ENCODE measurements at places on chromosomes 2 and 18.

DNA sequence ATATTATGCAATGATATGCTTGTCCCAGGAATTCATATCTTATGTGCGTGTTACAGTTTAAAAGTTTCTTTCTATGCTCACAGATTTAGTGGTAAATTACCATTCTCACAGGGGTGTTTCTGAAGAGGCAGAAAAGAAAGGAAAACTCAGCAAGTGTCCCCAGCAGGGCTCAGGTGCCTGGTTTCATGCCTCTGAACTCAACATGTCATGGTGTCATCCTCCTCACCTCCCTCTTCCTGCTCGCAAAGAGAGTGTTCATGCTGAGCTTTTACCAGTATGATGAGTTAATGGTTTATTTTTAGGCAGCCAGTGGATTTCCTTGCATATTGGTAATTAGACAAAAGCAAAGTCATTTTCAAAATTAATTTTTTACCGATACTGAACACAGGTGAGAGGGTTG is 492.9 kb upstream of the ZEB2 start:
- no peak for DNase-seq

GRCh38 chr18:62751977-62752376 is 36.6 kb downstream of the PHLPP1 start:
- no peak for DNase-seq

DNA sequence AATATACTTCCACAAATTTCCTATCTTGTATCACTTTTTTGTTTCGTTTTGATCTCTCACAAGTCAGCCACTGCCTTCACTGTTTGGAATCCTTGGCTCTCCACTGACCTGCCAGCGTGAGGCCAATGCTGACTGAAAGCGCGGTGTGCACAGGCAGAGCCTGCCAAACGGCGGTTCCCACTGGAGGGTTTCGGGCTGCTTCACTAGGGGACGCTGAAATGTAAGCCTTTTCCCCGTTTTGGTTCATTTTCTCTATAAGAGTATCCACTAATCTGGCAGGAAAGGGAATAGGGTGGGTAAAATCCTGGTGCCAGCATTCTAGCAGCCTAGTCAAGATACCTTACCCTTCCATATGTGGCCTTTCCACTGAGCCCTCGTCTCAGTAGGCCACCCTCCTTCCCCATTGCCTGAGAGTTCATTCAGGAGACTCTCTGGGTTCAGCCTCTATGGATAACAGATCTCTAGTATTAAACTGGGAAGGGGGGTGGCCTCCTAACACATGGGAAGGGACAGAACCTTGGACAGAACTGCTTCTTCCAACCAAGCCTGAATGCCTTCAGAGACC is 91.5 kb downstream of the DYM start:
- no peak for DNase-seq

- DNase-seq: no peak
Observed at GRCh38 chr18:44733069-44733753, 52.5 kb downstream of the SETBP1 start.

- no peak for DNase-seq
Observed at GRCh38 chr18:51133580-51134160, 63.8 kb downstream of the MEX3C start.

DNA sequence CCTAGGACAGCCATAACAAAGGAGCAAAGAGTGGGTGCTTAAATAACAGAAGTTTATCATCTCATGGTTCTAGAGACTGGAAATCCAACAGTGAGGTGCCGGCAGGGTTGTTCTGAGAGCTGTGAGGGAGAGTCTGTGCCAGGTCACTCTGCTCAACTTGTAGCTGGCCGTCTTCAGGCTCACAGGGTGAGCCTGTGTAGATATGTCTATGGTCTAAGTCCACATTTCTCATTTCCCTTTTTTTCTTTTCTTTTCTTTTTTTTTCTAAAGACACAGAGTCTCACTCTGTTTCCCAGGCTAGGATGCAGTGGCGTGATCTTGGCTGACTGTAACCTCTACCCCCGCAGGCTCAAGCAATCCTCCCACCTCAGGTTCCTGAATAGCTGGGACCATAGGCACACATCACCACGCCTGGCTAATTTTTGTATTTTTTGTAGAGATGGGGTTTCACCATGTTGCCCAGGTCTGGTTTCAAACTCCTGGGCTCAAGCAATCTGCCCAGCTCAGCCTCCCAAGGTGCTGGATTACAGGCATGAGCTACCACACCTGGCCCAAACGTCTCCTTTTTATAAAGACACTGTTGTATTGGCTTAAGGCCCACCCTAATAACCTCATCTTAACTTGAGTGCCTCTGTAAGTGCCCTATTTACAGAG is 142.2 kb downstream of the SP3 start:
- no peak for DNase-seq

GRCh38 chr18:8139891-8140406 is 469.3 kb upstream of the RAB12 start:
- DNase-seq: peak; percentile 36

DNA sequence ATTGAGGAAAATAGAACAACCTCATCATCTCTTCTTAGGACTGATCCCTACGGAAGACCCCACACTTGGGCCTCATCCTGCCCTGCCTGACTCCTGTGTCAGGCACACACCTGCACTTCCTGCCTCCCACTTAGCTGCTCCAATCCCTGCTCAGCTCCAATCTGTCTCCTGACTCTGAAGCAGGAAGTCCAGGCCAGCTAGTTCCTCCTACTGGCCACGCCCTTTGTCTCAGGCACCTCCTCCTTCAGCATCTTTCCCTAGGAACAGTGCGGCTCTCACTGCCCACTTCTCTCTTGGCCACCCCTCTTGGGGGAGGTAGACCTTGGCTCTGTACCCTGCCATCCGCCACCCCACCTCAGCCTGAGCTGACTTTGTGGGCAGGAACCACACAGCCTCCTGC is 135.8 kb downstream of the CELF4 start:
- DNase-seq: no peak

GRCh38 chr2:101296371-101296770 is 12.1 kb downstream of the RNF149 start:
- no peak for DNase-seq

DNA sequence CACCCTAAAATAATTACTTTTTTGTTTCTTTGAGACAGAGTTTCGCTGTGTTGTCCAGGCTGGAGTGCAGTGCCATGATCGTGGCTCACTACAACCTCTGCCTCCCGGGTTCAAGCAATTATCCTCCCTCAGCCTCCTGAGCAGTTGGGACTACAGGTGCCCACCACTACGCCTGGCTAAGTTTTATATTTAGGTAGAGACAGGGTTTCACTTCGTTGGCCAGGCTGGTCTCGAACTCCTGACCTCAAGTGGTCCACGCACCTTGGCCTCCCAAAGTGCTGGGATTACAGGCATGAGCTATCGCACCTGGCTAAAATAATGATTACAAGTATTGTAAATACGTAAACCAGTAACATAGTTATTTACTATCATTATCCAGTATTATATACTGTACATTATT is 257.4 kb upstream of the SP5 start:
- no peak for DNase-seq

GRCh38 chr2:9885036-9885684 is 41.9 kb downstream of the TAF1B start:
- no peak for DNase-seq

- DNase-seq: no peak
Observed at GRCh38 chr18:27412556-27412955, 227.4 kb upstream of the CHST9 start.

DNA sequence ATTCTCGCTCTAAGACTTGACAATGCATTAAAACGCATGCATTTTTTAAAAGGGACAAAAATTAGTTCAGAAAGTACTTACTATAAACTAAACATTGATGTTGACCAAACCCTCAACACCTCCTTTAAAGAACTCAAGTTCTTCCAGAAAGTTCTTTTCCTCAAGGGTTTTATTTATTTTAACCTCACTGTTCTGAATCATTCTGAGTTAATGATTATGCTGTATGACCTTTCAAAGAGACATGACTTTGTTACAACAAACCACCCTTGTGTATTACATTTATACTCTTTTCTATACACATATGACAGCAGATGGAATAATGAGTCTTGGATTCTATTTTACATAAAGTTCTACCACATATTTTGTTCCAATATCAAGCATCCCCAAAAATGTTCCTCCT is 139.8 kb upstream of the CCDC150 start:
- no peak for DNase-seq

GRCh38 chr2:129722306-129723019 is 257.0 kb upstream of the RAB6C start:
- DNase-seq: no peak

GRCh38 chr2:60558536-60558935 is 5.1 kb upstream of the BCL11A start:
- no peak for DNase-seq

DNA sequence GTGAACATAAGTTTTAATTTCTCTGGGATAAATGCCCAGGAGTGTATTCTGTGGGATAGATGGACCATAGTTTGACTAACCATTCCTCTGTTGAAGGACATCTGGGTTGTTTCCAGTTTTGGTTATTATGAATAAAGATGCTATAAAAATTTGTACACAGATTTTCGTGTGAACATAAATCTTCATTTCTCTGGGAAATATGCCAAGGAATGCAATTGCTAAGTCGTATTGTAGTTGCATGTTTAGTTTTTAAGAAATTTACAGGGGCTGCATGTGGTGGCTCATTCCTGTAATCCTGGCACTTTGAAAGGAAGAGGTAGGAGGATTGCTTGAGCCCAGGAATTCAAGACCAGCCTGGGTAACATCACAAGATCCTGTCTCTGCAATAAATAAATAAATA is 6.9 kb upstream of the SLC11A1 start:
- no peak for DNase-seq

DNA sequence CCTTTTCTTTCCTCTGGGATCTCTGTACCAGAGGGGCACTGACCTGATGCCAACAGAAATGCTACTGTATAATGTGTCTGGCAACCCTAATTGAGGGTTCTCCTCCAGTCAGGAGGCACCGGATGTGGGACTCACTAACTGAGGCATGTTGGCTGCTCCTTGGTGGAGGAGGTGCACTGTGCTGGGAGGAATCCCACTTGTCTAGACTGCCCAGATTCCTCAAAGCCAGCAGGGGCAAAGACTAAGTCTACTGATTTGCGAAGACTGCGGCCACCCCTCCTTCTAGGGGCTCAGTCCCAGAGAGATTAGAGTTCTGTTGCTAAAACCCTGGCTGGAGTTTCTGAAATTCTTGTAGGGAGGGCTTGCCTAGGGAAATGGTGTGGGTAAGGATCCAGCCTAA is 1192.1 kb downstream of the DPP10 start:
- DNase-seq: no peak

- DNase-seq: no peak
Observed at GRCh38 chr2:240961910-240962299, 36.5 kb upstream of the SNED1 start.

GRCh38 chr2:199189229-199189628 is 268.5 kb downstream of the SATB2 start:
- no peak for DNase-seq

DNA sequence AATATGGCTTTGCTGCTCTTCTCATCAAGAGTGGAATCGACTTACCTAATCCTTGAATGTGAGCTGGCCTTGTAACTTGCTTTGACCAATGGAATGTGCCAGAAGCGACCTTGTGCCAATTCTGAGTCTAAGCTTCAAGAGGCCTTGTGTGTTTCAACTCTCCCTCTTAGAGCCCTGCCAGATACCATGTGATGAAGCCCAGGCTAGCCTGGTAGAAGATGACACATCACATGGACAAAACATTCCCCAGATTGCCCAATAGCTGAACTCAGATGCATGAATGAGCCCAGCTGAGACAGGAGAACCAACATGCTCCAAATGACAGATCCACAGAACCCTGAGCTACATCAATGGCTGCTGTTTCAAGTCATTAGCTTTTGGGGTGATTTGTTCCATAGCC is 4.2 kb upstream of the KLHL14 start:
- DNase-seq: no peak

DNA sequence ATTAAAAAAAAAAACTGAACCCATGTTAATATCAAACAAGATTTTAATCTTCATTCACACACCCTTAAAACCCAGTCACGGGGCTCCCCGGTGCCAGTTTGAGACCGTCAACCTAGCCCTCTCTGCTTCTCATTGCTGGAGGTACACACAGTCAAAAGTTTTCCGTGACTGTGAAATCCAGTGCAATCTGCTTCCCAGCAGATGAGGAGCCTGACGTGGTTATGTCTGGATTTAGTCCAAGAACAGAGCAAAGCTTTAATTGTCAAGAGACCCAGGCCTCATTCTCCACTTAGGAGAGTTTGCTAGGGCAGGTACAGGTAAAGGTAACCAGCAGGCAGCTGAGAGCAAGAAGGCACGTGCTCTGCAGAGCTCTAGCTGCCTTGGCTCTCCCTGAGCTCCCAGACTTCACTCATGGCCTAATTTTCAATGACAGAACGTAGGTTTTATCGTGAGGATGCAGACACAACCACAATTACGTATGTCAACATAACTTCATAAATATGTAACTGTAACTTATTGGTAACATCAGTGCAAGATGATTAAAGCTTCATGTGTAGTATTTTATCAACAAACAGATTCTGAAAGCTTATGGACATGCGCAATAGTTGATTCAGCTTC is 56.3 kb downstream of the SLC16A14 start:
- no peak for DNase-seq

GRCh38 chr2:120892967-120893667 is 157.4 kb downstream of the GLI2 start:
- no peak for DNase-seq

- DNase-seq: no peak
Observed at GRCh38 chr2:42185220-42185921, 16.2 kb downstream of the EML4 start.

- DNase-seq: no peak
Observed at GRCh38 chr18:2606335-2606734, 35.0 kb downstream of the NDC80 start.

GRCh38 chr2:60483401-60483800 is 70.1 kb downstream of the BCL11A start:
- no peak for DNase-seq

DNA sequence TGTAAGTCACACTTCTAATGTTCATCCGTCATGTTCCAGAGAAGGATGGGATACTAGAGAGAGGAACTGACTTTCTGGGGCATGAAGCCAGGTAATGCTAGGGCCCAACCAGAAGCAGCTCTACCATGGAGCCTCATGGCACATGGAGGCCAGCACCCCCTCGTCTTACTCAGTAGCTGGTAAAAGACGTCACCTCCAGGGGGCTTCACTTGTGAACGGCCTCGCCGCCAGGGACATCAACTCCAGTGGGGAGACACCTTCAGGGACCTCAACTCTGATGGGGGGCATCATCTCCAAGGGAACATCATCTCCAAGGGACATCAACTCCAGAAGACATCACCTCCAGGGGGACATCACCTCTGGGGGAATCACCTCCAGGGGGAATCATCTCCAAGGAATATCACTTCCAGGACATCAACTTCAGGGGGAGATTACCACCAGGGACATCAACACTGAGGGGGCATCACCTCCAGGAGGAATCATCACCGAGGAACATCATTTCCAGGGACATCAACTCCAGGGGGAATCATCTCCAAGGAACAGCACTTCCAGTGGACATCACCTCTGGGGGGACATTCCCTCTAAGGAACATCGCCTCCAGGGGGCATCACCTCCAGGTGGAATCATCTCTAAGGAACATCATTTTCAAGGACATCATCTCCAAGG is 168.4 kb downstream of the NDUFA10 start:
- no peak for DNase-seq

GRCh38 chr2:10750610-10751009 is 29.2 kb downstream of the ATP6V1C2 start:
- no peak for DNase-seq
